T47D (cell line): ENCODE measurements at places on chromosomes 6 and 20.

DNA sequence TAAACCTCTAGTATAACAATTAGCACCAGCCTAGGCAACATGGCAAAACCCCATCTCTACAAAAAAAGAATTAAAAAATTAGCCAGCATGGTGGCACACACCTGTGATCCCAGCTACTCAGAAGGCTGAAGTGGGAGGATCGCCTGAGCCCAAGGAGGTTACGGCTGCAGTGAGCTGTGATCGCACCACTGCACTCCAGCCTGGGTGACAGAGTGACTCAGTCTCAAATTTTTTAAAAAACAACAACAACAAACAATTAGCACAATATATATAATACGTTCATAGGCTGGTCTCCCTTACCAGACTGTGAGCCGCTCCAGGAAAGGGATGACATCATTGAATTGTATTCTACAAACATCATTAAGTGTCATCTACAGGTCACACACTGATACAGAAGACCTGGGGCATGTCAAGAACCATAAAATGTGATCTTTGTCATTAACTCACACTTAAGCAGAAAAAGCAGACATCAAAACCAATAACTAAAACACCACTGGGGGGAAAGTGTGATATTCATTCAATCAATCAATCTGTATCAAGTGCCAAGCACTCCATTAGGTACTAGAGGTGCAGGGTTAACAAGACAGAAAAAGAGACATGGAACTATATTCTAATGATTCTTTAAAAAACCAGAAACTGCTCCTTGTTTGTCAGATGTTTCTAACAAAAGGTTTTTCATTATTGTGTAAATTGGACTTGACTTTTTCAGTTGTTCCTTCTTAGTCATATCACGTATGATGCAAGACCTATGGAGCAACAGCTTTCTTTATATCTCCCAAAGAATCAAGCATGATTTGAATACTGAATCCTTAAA is 17.8 kb downstream of the MAP3K5 start:
- no peak for DNase-seq

DNA sequence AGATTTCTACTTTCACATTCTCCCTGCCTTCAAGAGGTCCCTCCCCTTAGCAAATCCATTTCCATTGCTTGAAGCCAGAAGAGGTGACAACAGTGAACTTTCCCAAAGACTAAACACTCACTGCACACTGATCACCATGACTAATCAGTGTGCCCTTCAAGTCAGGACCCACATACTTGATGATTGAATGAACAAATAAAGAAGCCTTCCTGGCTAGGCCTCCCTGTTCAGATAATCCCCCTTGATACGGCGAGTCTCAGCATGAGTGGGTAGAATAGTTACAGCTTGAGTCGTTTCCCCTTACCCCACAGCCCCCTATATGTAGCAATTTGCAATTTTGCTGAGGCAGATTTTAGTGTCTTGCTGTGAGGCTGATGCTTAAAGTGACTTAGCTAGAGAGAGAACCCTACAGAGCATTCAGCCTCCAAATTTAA is 102.2 kb downstream of the UNC5CL start:
- no peak for DNase-seq

GRCh38 chr20:10856237-10857015 is 182.6 kb upstream of the JAG1 start:
- no peak for DNase-seq

DNA sequence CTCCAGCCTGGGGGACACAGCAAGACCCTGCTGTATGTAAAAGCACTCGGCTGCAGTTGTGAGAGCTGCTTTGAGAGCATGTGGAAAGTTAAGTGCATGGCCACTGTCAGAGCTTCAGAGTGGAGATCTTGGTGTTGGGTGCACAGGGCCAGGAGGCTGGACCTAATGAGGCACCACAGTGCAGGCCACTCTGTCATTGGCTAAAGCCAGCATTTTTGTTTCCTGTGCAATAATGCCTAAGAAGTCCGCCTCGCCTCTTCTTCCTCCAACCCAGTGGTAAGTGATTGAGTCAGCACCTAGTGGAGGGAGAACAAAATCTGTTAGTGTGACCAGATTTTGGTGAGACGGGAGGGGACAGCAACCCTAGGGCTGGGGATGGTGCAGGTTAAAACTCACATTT is 60.6 kb downstream of the SSR1 start:
- DNase-seq, result no peak

DNA sequence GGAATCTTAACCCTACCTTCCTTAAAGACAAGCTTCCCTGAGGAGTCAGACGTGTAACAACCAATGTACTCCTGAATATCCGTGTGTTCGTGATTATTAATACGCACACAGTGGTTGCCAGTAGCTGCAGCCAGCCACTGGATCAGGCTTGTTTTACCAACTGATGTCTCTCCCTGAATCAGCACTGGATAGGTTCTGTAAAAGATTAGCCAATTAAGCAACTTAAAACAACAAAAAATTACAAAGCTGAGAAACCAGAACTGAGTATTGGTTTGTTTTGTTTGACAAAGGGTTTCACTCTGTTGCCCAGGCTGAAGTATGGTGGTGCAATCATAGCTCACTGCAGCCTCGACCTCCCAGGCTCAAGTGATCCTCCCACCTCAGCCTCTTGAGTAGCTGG is 69.3 kb downstream of the MDN1 start:
- no peak for DNase-seq

- DNase-seq, result peak; percentile 75
These were observed at the start of gene POM121L2 for GRCh38 chr6:27312146-27312949. TSS of gene POM121L2 (minus strand) at chr6:27312273. CDS start at chr6:27312170, 103 bp downstream.

DNA sequence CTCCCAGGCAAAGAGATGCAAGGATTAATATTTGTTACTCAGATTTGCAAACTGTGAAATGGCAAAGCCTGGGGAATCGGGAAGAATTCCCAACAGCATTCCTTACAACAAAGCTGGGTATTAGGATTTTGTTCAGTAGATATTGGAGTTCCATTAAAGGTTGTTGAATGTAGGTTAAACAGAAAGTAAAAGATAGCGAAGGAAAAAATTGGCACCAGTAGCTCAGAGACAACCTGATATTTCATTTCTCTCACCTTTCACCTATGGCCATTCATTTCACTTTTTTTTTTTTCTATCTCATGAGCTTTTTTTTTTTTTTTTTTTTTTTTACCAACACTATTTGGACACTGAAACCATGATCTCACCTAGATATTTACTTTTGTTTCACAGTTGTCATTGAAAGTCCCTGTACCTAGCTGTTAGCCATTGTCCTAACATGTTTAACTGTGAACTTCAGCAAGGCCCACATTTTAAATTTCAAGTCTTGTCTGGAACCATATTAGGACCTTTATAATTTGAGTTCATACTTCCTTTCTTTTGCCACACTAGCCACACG is 552.5 kb downstream of the HAO1 start:
- DNase-seq, result no peak

DNA sequence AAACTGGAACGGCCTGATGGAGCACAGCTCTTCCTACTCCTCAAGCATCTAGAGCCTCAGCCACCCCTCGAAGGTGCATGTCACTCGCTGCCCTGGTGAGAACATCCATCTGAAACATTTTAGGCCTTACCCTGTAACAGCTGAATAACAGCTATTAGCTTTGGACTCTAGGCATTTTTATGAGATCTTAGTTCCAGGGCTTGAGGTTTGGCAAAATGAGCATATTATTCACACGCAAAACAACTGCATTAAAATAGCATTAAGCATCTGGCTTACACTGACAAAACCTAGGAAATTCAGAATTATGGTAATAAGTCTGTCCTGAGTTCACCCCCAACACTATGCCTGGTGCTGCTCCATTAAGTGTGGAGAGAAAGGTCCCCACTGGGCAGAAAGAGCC is 56.1 kb downstream of the ADAT2 start:
- DNase-seq, result no peak

GRCh38 chr6:98498866-98499265 is 335.5 kb upstream of the POU3F2 start:
- DNase-seq, result no peak

- DNase-seq, result no peak
These were observed 58.0 kb downstream of the TBXT start for GRCh38 chr6:166109608-166110007.

- DNase-seq, result no peak
These were observed 227.5 kb downstream of the PRL start for GRCh38 chr6:22069306-22069800.

- DNase-seq, result no peak
These were observed at the start of gene COL9A3 for GRCh38 chr20:62816884-62817873. TSS of gene COL9A3 (plus strand) at chr20:62817050. CDS start at chr20:62817065, 15 bp downstream.

- no peak for DNase-seq
These were observed 124.5 kb downstream of the IMPG1 start for GRCh38 chr6:75947935-75948334.

GRCh38 chr6:33783781-33784520 is 5.0 kb downstream of the LEMD2 start:
- DNase-seq, result no peak

DNA sequence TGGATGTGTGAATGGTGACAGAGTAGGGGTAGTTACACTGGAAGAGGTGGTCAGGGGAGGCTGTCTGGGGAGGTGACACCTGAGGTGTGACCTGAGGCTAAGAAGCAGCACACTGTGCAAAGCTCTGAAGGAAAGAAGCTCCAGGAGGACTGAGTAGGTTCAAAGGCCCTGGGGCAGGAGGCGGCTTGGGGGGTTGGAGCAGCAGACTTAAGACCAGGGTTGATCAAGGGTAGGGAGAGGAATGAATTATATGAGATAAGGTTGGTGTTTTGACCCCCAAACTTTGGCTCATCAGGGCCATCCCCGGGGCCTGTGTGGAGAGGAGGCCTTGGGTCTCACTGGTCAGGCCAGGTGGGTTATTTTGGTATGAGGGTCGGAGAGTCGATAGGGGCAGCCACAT is 166.1 kb downstream of the GRM4 start:
- DNase-seq, result no peak

DNA sequence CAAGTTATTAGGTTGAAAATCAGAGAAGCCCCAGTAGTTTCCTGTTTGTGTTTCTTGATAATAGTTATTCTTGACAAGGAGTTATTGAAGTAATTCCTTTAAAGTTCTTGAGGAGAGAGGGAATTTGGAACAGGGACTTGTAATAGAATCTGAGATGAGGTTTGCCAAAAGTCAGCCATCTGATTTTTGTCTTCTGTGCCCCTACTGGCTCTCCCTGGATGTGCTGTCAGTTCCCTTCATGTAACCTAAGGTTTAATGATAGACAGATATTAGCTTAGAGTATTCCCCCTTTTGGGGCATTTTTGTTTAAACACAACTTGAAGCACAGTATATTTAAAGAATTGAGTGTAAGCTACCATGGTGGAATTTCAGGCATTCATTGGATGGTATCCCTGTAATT is 71.4 kb downstream of the CARMIL1 start:
- no peak for DNase-seq

GRCh38 chr6:106199998-106200397 is 113.9 kb downstream of the PRDM1 start:
- no peak for DNase-seq

DNA sequence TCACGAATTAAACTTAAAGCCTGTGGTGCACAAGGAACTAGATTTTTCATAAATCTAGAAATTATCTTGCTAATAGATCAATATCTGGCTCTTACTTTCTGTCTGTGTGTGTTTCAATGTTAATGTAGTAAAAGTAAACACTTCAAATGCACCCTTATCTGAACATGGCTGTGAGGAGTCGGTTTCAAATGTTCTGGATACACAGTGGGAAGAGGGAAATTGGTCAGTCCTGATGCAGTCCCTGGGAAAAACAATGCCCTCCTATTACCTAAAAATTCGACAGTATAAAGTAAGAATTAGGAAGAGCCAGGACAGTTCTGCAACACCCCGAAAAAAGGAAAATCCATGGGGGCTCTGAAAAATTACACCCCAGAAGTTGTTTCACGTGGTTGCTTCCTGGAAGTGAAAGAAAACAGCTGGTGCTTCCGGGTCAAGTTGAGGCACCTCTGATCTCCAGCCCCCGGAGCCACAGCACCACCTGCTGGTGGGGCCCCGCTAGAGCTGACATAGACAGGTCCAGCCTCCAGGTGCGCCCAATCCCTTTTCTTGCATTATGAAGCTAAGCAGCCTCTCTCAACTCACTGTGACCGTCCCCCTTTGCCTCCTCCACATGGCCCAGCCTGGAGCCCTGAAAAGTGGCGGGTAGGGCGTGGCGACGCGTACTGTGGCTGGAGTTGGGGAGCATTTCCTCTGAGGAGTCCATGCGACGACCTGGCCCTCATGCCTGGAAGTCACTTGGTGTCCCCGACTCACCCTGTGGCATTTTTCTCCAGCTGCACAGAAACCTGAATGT is 8.3 kb downstream of the SEMG2 start:
- DNase-seq, result peak; percentile 54

- peak; percentile 10 for DNase-seq
These were observed 300.3 kb downstream of the PRL start for GRCh38 chr6:21996425-21997118.

- no peak for DNase-seq
These were observed 279.7 kb downstream of the CDC5L start for GRCh38 chr6:44667226-44667625.

GRCh38 chr6:112016320-112016719 is 37.6 kb upstream of the CCN6 start:
- DNase-seq, result no peak

DNA sequence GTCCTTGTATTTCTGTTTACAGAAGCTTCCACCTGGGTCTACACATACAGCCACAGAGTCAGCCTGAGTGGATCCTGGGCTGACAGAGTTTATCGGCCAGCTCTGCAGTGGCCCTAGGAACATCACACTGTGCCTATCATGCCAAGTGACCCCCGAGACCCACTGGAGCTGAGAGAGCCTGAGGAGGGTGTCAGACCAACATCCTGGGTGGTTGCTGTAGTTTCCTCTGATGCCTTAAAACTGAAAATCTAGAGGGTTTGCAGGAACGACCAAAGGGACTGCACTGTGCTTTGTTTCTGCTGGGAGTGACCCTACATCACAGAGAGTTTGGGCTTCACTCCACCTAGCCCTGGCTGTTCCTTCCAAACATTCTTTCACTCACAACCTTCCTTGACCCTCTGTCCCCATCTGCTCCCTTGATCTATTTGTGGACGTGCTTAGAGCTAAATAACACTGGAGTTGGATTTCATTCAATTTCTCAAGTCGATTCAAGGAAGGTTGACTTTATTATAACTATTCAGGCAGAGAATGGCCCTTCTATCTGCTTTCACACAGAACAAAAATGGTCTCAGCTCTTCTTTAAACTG is 18.1 kb downstream of the MYLK4 start:
- no peak for DNase-seq

GRCh38 chr6:331622-332521 is 39.6 kb downstream of the DUSP22 start:
- no peak for DNase-seq

DNA sequence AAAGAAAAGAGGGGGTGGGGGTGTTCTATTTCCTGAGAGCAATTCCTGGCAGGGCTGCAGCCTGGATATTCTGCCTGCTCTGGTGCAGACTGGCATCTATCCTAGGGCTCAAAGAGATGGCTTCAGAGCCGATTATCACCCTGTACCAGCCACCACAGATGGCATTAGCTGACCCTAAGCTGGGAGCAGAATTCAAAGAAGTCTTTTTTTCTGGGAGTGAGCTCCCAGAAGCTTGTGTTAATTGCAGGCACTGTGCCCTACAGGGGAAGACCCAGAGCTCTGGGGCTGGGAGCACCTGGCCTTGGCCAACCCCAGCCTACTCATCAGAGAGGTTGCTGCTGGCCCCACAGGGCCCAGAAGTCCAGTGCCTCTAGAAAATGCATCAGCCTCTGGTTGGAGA is 85.9 kb downstream of the PXDC1 start:
- no peak for DNase-seq
